Fibroblast of lung (primary cell): ENCODE measurements at places on chromosomes 5 and 9. TPM values are rescaled to one million over a fixed set of nuclear protein-coding genes. Genes with fewer than 3 reads are reported as not detected.

The CERCAM gene
- total RNA-seq: 44.9 and 64.2 TPM in 2 replicates

The AQP3 gene
- total RNA-seq: 9.0 and 16.2 TPM in 2 replicates

The HSD17B3 gene
- total RNA-seq: 0.17 TPM in 1 of 2 replicates, not detected in the other

The CA9 gene
- 0.17 and 0.26 TPM in 2 replicates for total RNA-seq

The FBXL7 gene
- 3.3 and 6.4 TPM in 2 replicates for total RNA-seq

The ECM2 gene
- 6.8 and 10.0 TPM in 2 replicates for total RNA-seq

The TNFSF15 gene
- total RNA-seq: 0.26 and 0.33 TPM in 2 replicates

The TMEM171 gene
- under 0.01 and 0.83 TPM in 2 replicates for total RNA-seq

The TMEM215 gene
- total RNA-seq: not detected in 2 replicates

The STC2 gene
- 110 and 299 TPM in 2 replicates for total RNA-seq
